ENCODE measurements at places on chromosomes 6 and 20.
A peak's percentile ranks its signal among the peaks of the same experiment; 100 is the strongest.

- DNase-seq, result peak; percentile 24
These were observed 332.0 kb downstream of the HAO1 start for GRCh38 chr20:7608250-7608649.

- no peak for DNase-seq
These were observed at the start of gene CCR6 for GRCh38 chr6:167122827-167123657. CCR6 (plus strand) TSS chr6:167123096; CDS start chr6:167136135, 13,039 bp downstream.

DNA sequence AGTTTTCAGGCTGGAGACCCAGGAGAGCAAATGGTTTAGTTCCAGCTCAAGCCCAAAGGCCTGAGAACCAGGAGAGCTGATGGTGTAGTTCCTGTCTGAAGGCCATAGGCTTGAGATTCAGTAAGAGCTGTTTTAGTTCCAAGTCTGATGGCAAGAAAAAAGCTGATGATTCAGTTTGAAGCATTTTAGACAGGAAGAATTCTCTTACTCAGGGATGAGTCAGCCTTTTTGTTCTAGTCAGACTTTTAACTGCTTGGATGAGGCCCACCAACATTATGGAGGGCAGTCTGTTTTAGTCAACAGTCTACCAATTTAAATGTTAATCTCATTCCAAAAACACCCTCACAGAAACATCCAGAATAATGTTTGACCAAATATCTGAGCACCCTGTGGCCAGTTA is 2.5 kb downstream of the ZSCAN26 start:
- peak; percentile 97 for DNase-seq

- no peak for DNase-seq
These were observed 165.7 kb upstream of the RREB1 start for GRCh38 chr6:6942091-6942490.

DNA sequence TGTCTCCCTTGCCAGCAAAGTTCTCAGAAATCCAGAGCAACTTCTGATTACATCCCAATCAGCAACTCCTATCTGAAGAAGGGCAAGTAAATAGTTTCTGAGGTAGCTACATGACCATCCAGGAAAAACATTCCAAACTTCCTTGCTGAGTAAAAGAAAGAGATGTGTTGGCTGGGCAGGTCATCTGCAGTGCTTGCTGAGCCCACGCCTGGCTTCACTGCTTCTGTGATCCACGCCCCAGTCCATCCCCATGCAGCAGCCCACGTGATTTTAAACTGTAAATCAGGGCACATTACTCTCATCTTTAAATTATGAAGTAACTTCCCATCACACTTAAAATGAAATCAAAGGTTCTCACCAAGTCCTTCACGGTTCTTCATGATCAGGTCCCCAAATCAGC is 603.6 kb downstream of the QKI start:
- DNase-seq, result no peak

GRCh38 chr6:126531840-126532239 is 191.9 kb downstream of the CENPW start:
- DNase-seq, result no peak

DNA sequence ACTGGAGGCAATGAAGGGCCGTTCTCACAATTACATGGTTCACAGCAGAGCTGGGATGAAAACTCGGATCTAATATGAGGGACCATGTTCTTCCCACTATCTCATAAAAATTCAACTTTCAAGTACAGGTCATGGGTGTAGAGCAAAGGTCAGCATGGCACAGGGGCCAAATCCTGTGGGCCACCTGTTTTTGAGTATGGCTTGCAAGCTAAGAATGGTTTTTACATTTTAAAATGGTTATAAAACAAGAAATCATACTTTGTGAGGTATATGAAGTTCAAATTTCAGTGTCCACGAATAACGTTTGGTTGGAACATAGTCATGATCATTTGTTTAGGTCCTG is 4.6 kb downstream of the MAP3K5 start:
- no peak for DNase-seq

DNA sequence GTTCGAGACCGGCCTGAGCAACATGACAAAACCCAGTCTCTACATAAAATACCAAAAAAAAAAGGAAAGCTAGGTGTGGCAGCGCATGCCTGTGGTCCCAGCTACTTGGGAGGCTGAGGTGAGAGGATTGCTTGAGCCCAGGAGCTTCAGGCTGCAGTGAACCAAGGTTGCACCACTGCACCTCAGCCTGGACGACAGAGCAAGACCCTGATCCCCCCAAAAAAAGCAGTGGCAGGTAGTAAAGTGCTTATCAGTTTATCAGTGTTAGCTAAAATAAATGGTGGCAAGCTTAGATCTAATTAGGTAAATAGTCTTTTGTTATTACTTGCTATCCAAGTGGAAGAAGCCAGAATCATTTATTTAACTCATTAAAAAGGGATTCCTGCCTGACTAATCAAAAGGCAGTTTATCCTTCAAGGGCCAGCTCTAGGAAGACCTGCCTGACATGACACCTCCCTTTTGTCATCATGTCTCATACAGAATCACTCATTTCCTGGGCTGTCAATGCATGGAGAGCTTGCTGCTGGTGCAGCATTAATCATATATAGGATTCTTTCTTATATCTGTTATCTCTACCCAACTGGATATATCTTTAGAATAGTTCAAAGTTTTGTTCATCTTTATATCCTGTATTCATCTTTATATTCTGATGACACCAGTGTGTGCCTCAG is 9.6 kb downstream of the DSTN start:
- DNase-seq, result peak; percentile 81

GRCh38 chr6:154277629-154278017 is 79.0 kb downstream of the IPCEF1 start:
- DNase-seq, result no peak

- DNase-seq, result peak; percentile 92
These were observed 64.7 kb downstream of the TRAM2 start for GRCh38 chr6:52512199-52512598.

DNA sequence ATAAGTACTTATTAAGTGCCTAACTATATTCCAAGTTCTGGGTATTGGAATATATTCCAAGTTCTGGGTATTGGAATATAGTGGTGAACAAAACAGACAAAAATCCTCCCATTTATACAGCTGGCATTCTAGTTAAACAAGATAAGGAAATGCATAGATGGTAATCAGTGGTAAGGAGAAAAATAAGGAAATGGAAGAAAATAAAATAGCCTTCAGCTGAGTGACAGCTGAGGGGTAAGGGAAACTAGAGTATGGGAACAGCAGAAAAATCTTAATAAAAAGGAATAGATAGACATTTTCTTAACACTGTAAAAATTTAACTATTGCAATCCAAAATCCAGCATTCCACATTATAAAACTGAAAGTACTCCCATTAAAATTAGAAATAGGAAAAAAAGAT is 17.2 kb upstream of the WFDC10A start:
- no peak for DNase-seq

- DNase-seq, result no peak
These were observed 32.4 kb downstream of the AAR2 start for GRCh38 chr20:36268440-36269342.

GRCh38 chr6:148989585-148989984 is 242.8 kb downstream of the UST start:
- DNase-seq, result no peak

All from ELR (cell line).